T-helper 1 cell (primary cell): ENCODE measurements at places on chromosomes 6 and 20.

DNA sequence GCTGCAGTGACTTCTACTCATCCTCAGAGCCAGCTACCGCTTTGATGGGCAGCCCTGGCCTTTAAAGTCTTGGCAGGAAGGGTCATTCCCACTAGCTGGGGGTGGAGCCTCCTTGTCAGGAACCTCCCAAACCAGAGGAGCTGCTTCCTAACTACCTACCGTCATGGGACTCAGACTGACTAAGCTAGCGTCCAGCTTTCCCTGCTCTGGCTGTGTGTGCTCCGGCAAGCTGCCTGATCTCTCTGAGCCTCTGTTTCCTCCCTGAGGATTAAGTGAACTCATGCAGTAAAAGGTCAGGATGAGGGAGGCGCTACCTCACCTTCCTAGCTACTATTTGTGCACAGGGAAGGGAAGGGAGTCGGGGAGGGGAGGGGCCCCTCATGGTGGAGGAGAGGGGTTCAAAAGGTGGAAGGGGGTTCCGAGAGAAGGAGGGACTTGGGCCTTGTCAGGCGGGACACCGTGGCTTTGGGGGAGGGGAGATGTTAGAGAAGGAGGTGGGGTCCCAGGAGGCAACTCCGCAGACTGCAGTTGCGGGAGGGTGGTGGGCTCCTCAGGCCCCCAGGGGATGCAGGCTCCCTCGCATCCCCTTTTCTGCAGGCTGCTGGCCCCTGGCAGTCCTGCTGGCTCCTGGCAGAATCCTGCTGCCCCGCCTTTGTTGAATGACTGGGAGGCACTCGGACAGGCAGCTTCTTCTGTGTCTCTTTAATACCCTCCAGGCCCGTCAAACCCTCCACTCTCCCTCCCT, 9.8 kb downstream of the DUSP15 start:
- no peak for DNase-seq

- peak; percentile 21 for DNase-seq
Measured at GRCh38 chr6:7086488-7086887, 21.3 kb upstream of the RREB1 start.

DNA sequence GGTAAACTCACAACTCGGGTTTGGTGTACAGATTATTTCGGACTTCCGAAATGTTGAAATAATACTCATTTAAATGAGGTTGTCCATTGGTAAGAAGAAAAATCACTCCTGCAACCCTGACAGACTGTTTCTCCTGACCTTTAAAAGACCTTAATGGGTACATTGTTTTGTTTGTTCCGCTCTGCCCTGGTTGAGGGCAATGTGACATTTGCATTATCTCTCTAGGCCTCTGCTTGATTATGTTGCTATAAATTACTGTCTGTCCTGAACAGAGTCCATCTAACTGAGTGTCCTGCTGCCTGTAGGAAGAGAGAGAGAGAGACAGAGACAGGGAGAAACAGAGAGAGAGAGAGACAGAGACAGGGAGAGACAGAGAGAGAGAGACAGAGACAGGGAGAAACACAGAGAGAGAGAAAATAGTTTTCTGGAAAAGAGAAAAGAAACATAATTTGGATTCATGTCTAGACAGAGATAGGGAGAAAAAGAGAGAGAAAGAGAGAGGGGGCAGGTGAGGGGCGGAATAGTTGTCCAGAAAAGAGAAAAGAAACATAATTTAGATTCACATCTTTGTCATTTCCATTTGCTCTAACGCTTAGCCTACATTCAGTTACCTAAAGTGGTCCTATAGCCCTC, 83.2 kb downstream of the SHLD1 start:
- DNase-seq: no peak

GRCh38 chr6:113654396-113654795, 202.7 kb upstream of the MARCKS start:
- no peak for DNase-seq

DNA sequence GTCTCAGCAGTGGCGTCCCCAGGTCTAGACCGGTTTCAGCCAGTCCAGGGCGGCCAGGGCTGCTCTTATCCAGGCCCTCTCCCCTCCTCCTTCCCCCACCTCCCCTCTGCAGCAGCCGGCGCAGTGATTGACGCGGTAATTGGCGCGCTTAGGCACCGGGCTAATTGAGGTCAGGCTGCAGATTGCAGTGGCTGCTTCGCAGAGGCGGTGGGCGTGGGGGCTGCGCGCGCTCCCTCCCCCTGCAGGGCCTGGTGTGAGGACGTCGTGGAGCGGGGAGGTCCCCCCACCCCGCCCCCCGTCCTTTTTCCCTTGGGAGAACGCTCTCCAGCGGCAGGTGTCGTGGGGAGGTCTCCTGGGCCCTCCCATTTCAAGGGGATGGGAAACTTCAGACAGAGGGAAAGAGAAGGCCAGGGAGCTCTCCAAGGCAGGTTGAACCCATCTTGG, 70.4 kb upstream of the BLCAP start:
- DNase-seq: no peak

DNA sequence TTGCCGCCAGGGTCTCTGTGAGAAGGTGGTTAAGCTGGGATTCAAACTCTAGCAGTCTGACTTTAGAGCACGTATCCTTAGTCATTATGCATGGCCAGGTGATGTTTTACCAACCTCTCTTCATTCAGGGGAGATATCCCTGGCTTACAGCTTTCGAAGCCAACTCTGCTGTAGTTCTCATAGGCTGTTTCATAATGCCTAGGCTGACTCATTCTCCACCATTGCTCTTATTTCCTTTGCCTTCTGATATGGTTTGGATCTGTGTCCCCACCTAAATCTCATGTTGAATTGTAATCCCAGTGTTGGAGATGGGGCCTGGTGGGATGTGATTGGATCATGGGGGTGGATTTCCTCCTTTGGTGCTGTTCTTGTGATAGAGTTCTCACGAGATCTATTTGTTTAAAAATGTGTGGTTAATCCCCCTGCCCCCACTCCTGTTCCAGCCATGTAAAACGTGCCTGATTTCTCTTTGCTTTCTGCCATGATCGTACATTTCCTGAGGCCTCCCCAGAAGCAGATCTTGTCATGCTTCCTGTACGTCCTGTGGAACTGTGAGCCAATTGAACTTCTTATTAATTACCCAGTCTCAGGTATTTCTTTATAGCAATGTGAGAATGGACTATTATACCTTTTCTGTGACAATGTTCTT, 94.6 kb upstream of the MAN1A1 start:
- DNase-seq: no peak

DNA sequence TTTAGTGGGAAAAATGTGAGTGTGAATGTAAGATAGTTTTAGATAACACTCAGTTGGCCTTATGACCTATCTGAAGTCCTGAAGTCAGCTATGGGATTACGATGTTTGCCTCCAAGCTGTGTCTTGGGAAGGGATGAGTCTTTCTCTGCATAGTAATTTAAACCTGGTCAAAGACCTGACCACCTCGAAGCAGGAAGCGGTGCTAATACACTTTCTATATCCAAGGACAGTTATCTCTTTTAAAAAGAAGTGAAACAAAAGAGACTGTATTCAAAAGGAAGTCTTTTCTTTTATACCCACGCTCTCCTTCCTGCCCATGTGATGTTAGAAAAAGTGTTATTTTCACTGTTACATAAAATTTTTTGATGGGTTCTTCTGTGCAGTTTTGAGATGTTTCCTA, 94.9 kb downstream of the JARID2 start:
- no peak for DNase-seq

GRCh38 chr20:45823949-45824835, 2.9 kb downstream of the TNNC2 start:
- DNase-seq: peak; percentile 35

DNA sequence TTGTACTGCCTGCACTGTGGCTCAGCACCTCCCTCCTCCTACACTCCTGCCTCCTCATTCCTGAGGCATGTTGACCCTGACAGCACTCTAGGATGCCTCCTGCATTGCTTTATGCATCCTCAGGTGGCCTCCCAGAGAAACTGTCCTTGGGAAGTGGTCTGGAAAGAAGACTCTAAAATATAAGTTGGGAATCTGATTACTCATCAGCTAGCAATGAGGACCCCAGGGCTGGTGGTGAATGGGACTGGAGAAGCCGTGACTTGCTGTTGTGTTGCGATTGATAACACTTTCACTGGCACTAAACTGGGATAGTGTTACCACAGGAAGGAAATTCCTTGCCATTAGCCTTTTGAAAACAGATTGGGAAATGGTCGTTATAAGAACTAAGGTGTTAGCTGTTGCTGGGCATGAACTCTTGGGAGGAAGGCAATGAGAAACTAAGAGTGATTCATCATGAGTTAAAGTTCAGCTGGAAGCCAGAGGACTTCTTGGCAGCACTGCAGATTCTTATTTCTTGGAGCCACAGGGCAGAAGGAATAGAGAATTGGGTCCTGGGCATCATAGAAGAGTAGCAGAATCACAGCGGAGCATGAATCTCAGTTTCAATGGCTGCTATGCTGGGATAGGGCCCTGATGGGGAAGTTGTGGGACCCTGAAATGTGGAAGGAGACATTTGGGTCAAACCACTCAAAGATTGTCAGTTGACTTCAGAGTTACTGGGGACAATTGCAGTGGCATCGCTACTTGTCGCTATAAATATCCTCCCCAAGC, 10.1 kb upstream of the SIRPD start:
- no peak for DNase-seq

GRCh38 chr6:24455061-24455460, 34.3 kb downstream of the GPLD1 start:
- DNase-seq: no peak

DNA sequence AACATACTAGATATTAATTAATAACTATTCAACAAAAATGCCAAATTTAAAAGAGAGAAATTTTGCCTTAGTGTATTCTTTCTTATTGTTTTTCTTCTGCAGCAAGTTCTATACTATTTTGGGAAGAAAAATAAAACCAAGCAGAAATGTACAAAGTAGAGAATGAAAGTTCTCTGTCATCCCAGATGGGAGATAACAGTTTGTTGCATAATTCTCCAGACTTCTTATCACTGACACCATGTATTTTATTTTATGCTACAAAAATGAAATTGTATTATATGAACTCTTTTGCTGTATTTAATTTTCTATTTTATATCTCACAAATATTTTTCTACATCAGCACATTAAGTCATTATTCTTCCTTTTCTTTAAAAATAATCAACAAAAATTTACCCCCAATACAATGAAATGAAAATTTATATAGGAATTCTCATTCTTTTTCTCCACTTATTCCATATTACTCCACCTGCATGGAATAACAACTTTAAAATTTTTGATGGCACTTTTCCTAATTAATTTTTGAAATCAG, 18.2 kb downstream of the TMEM244 start:
- DNase-seq: no peak

DNA sequence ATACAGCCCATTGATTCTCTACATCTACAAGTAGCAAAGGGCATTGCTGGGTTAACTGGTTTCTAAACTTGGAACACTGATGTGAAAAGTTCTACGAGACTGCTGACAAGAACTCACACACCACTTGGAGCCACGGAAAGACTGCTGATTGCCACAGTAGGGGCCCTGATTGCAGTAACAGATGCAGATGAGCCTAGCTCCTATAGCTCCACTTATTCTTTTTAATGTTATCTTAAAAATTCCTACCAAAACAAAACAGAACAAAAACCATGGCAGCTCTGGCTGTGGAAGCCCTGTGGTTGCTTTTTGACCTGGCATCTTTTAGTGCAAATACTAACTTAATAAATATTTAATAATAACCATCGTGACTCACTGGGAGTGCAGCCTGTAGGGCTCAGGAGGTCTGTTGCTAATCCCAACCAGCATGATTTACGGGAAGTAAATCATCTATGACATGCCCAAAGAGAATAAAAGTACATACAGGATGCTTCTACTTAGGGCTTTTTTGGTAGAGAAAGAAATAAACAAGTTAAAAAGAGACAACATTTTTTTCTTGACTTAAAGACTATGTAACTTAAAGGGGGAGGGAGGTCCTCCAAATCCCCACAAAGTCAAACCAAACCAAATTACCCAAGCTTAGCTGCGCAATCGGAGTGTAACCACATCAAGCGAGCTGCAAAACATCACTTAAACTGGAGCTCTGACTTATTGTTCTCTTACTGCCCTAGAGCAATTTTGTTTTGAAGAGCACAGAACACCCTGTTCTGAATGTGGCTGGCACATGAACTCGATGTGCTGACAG, 87.2 kb downstream of the FKBP5 start:
- peak; percentile 57 for DNase-seq

- no peak for DNase-seq
Measured at GRCh38 chr6:168132531-168133167, 53.6 kb upstream of the FRMD1 start.

GRCh38 chr6:131096786-131097185, 33.7 kb upstream of the EPB41L2 start:
- DNase-seq: no peak

- no peak for DNase-seq
Measured at GRCh38 chr20:18729231-18729825, 84.3 kb upstream of the SCP2D1 start.

DNA sequence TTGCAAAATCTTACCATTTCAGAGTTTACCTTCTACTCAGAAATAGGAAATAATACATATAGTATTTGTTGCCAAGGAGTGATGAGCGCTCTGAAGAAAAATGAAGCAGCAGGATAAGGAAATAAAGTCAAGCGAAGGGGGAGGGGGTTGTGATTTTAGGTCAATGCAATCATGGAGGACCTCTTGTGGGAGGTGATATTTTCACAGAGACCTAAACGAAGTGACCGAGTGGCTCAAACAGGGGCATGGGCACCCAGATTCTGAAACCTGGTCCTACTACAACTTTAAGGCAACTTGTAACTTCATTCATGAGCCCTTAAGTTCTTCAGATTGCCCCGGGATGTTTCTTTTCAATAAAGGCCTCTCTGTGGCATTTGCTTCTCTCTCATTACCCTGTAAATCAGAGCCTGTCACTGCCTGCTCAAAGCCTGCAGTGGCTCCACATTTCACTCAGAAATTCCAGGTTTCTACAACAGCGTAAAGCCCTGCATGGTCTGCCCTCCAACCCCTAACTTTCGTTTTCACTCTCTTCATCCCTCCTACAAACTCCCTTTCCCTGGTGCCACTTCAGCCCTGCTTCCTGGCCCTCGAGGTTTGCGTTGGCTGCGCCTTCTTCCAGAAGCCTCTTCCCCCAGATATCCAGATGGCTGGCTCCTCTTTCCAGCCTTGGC, 162.7 kb downstream of the TBC1D7 start:
- no peak for DNase-seq
